Spinal cord (tissue), 10 donors: ENCODE measurements at places on chromosomes 16 and 17.

GRCh38 chr16:60110531-60110930 lies 1376.4 kb upstream of the GOT2 start:
- no peak for DNase-seq

- no peak for DNase-seq
Observed at GRCh38 chr17:17548044-17548443, 43.5 kb downstream of the PEMT start.

DNA sequence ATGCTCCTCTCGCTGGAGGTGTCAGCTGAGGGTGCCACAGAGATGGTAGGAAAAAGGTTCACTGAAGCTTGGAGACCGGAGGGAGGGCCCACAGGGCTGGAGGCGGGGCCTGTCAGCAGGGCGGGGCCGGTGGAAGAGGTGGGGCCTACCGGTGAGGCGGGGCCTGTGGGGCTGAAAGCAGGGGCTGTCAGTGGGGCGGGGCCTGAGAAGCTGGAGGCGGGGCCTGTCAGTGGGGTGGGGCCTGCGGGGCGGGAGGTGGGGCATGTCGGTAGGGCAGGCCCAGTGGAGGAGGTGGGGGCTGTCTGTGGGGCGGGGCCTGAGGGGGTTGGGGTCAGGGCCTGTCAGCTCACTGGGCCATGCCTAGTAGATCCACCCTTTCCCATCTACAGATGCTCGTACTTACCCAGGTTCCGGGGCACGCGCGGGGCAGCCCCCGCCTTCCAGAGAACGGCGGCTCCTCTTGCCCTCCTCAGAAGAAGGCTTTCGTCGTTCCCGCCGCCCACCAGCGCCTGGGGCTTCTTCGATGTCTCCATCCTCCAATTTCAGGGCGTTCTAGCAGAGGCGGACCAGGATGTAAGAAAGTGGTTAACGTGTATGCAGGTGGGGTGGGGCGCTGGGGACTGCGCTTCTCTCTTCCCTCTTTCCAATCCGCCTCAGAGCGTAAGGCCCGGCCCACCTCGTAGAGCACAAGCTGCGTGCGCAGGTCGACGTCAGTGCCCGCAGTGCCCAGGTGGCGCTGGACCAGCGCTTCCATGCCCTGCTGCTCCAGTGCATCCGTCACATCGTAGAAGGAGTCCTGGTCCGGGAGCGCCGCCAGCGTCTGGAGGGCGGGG lies 9.8 kb downstream of the TMEM208 start:
- no peak for DNase-seq

DNA sequence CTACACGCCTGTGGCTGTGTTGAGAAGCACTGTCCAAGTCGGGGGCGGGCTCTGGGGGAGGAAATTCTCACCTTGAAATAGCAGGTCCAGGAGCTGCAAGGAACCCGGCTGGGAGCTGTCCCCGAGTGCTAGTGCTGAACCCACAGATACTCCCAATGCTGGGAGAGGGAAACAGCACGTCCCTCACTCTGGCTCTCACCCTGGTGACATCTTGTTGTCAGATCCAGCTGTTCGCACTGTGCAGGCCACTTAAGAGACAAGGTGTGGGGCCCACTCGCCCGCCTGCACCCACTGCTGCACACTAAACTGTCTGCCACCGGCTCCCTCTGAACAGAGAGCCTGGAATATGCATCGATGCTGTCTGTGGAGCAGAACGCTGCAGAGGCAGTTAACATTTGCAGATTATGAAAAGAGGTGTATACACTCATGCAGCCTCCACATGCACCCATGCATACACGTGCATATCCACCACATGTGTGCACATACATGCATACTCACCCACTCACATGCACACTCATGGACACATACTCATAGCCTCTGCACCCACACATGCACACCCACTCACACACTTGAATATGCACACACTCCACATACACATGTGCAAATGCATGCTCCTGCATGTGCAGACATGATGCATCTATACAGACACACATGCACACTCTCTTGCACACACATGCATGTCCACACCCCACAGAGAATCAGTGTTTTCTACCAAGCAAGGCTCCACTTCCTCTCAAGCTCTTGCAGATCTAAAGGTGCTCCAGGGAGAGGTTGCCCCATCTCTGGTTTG lies 42.0 kb downstream of the MGAT5B start:
- no peak for DNase-seq

DNA sequence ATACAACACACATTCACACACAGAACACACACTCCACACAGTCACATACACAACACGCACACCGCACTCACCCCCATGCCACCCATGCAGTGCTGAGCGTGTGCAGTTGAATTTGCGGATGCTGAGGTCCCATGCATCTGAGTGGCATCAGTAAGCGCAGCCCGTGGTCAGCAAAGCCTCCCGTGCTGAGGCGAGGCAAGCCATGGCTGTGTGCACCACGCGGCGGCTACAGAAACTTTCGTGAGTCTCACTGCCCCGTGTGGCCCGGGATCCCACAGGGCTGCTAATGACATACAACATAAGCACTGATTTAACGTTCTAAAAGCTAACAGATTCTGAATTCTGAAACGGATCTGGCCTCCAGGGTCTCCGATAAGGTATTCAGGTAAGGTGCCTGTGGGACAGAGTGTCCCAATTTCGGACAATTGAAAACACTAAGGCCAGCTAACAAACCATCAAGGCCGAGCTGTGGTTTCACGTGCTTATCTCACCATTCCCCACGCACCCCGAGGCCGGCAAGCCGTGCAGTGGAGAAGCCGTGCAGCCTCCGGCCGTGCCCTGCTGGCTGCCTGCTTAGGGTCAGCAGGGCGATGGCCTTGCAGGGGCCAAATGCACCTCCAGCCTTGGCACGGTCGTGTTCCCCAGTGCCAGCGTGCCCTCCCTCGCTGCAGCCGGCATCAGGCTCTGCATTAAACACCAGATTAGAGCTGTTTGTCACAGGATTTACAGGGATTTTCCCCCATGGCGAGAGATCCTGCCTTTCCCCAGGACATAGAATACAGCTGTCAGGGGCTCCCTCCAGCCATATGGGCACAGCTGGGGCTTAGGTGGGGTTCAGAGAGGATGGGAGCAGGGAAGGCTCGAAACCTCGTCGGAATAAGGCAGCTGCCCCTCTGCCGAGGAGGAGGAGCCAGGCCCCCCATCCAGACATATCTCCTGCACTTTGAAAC lies 191.7 kb downstream of the C16orf95 start:
- DNase-seq = no peak

DNA sequence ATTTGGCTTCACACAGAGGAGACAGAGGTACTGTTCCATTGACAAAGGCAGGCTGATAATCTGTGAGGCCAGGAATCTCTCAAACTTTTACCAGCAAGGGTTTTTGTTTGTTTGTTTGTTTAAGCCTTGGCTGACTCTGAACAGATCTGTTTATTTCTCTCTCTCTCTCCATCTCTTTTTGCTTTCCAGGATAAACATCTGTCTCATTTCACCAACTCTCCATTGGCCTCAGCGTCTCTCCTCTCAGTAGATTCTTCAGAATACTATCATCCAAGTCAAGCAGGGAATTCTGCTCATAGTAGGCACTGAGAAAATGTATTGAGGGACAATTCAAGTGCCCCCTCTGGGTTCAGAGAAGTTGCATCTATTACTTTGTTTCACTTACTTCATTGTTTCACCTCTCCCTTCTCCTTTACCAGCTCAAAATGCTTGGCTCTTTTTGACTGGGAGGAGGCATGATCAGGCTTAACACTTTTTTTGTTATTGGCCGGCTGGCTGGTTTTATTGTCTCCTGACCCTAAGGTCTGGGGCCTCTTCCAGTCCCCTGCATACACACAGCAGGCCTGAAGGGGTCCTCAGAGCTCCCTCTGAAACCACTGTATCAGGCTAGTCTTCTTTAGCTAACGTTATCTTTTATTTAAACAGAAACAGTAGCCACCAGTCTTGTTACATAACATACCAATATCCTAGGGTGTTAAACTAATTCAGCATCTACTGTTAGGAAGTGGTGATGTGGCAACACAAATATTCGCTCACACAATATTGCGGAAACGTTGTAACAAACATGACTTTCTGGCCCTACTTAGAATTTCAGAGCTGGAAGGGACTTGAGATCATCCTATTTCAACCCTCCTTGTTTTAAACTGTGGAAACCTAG lies 2.0 kb upstream of the YPEL2 start:
- DNase-seq = peak; percentile 40

- DNase-seq = no peak
Observed at GRCh38 chr16:24118126-24118821, 137.9 kb upstream of the CACNG3 start.
